Activated T-helper 1 cell treated with anti-CD3 and anti-CD28 coated beads, Interleukin-2, amount 50 U/mL, for 16 hours (primary cell): ENCODE measurements at places on chromosomes 5 and 9.

GRCh38 chr9:136543280-136543679 lies 2.6 kb downstream of the NOTCH1 start:
- DNase-seq: no peak

DNA sequence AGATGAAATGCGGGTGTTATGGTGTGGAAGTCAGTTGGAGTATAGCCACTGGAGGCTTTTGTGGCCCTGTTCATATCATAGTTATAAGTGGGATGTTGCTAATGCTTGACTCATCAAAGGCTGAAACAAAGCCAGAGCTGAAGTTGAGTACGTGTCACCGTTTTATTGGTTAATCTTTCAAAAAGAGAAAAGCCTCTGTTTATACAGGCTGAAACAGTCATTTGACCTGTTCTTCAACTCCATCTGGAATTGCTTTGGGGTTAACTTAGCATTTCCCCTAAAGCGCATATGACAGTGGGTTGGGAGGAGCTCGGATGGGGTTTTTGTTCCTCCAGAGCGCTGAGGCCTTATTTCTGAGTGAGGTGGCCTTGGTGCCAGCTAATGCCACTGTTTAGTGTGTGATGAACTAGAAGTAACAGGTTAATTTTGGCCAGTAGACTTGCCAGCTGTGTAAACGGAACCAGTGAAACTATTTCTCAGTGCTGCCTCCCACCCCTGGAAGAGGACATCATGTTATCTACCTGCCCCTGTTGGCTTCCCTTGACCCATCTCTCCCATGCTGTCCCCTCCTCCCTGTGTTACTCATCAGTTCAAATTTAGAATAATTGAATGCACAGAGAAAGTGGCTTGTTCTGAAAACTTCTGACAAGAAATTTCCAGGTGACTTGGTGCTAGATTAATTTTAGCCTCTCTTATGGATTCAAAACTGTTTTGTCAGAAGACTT lies 34.2 kb downstream of the MTAP start:
- DNase-seq: no peak

DNA sequence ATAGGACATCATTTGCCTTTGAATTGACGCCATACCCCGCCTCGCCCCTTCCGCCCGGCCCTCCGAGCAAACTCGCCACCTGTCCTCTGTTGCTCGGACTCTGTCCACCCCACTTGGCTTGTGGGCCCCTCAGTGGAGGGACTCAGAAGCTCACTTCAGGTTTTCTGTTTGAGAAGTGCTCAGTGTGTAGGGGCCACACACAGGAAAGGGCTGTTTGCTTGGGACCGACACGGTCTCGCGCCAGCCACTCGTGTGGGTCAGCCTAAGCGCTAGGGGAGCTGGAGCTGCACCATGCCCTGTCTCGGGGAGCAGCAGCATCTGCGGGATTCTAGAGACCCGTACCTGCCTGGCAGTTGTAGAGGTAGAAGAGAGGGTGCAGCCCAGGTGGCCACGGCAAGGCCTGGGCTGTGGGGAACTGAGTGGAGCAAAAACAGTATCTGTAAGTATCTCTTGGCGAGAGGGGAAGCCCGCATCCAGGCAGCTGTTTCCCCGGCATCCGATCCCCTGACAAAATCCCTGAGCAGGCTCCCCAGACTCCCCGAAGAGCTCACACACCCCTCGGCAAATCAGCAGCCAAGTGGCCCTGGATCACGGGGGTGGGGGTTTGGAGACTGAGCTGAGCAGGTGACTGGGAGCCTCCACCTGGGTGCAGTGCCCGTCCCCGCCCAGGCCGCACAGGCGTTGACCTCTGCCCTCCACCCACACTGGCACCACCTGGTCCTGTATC lies 52.2 kb downstream of the COL5A1 start:
- DNase-seq: no peak

- DNase-seq: no peak
Observed at GRCh38 chr5:134084570-134084969, 29.9 kb upstream of the TCF7 start.

GRCh38 chr5:60262576-60263295 lies 369.2 kb upstream of the PDE4D start:
- DNase-seq: no peak

DNA sequence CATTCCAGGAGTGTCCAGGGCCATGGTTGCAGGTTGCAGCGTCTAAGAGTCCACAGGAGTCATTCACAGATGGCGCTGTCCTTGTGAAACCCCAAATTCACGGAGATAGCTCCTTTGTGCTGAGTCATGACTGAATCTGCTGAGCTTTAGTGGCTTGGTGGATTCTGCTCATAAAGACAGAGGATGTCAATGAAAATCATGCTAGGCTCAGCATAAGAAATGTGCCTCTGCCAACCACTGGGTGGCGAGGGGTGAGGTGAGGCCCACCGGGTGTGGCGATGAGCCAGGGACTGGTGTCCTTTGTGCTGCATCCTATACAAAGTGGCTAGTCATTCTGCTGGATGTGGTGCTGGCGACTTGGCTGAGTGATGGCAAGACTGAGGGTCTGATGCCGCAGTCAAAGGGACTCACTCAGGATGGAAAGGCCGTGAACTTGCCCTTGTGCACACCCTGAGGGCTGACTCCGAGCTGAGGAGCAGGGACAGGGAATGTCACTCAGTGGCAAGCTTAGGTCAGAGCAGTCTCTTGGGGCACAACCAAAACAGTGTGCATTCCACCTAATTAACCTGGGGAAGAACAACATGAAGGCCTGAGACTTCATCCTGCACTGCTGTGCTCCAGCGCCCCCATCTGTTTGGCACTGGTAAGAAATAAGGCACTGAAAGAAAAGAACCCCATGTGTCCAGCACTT lies 71.5 kb downstream of the DAP start:
- no peak for DNase-seq

DNA sequence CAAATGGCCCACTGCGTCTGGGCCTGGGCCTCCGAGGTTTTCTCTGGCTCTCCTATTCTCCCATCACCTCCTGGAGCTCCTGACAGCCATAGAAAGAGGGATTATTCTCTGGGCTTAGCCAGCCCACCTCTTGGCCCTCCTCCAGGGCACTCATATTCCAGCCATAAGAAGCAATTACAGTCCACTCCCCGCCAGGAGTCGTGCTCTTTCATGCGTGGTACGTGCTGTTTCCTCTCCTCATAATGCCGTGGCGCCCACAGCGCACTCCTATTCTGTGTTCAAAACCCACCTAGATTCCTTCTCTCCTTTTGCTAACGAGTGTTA lies 240.8 kb upstream of the ZNF462 start:
- no peak for DNase-seq

DNA sequence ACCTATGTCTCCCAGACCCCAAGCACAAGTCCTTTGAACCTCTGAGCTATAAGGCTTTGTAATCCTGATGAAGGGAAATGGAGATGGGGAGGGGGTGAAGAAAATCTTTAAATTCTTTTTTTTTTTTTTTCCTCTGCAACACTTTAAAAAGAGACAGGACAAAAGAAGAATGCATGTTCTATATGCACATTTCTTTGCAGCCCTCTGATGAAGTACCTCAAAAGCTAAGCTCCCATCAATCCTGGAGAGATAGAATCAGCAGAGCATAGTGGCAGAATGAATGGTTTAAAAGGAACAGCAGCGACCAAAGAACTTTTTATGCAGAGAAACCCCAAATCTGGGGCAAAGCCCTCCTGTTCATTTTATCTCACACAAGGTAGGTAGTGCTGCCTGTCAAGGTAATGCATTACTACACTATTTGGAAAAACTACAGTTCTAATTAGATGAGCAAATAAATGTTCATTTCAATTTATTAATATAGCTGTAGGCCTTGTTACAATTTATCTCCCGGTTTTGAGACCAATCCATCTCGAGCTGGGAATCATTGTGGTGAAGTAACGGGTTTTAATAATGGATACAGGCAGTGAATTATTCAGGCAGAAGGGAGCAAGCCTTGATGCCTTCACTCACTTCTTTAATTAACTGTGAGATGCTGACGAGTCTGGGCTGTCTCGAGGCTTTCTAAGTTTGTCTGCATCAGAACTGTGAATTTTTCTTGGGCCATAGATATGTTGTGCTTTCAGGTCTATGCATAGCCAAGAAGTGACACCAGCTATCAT lies 173.5 kb upstream of the ZNF608 start:
- DNase-seq: no peak

DNA sequence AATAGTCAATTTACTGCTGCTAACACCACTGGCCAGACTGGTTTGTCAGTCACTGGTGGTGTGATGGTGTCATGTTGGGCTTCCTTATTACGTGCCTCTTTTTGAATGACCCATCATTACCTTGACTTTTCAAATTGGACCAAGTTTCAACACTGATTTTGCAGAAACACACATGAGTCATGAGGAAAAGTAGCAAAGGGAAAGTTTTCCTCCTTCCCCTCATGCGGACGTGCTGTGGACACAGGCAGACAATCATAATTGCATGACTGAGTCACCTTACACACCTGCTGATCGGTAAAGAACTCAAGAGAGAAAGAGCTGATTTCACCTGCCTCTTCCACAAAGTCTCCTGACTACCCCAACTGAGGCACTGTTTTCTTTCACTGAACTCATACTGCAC lies 324.5 kb downstream of the ARRDC3 start:
- DNase-seq: no peak

- DNase-seq: no peak
Observed at GRCh38 chr9:124652615-124653393, 118.3 kb downstream of the NR6A1 start.

GRCh38 chr5:54761213-54761701 lies 224.1 kb downstream of the ESM1 start:
- DNase-seq: no peak

DNA sequence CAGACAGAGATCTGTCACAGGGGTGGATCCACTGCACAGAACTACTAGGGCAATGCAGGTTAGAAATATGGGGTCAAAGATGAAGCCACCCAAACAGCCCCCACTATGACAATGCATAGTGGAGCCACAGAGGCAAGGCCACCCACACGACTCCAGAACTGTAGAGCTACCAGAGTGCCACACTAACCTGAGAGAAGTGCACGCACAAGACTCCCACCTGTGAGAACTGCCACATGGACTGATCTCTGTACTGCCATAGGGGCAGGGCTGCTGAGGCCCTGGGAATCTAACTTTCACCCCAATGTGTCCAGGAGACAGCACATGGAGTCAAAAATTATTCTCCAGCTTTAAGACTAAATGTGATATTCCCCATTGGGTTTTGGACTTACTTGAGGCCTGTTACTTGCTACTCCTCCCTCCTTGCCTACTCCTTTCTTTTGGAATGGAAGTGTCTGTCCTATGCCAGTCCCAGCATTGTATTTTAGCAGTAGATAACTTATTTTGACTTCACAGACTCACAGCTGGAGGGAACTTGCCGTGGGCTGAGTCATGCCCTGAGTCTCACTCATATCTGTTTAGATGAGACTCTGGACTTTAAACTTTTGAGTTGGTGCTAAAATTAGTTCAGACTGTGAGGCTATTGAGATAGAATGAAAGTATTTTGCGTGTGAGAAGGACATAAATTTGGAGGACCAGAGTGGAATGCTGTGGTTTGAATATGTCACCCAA lies 853.3 kb downstream of the MAT2B start:
- DNase-seq: no peak

DNA sequence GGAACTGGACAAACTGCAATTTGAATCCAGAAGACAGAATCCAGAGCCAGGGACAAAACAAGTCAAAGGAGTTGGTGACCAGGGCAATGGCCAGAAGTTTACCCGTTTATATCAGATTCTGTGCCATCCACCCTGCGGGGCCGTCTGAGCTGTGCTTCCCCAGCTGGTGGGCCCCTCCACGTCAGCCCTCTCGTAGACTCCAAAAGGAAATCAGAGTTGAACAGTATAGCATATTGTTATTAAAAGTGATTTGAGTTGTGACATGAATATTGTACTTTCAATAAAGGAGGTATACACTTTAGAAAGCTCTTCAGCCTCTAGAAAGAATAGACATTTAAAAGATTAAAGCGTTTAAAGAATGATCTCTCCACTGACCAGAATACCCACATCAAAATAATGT lies 102.4 kb downstream of the NFIB start:
- no peak for DNase-seq

- DNase-seq: no peak
Observed at GRCh38 chr9:101737705-101738565, 512 bp downstream of the GRIN3A start.

GRCh38 chr9:113886026-113886369 lies 9.9 kb downstream of the ZNF618 start:
- DNase-seq: no peak

- no peak for DNase-seq
Observed at GRCh38 chr9:93612796-93613154, 36.4 kb downstream of the PHF2 start.

GRCh38 chr9:4223312-4223833 lies 76.5 kb downstream of the GLIS3 start:
- DNase-seq: no peak

- no peak for DNase-seq
Observed at GRCh38 chr5:55823151-55823796, 27.9 kb upstream of the IL31RA start.
